Epithelial cell of proximal tubule (primary cell): ENCODE measurements at places on chromosomes 3 and 15. TPM values are rescaled to one million over a fixed set of nuclear protein-coding genes. Genes with fewer than 3 reads are reported as not detected.

GRCh38 chr3:12316729-12317351, 28.0 kb downstream of the PPARG start:
- DNase-seq, result no peak

- no peak for DNase-seq
These were observed 9.6 kb upstream of the IRAK2 start for GRCh38 chr3:10155123-10155472.

Gene XCR1
- total RNA-seq, result not detected in 2 replicates

- DNase-seq, result peak; percentile 99
These were observed 35.4 kb downstream of the LIPC start for GRCh38 chr15:58467121-58467721.

Gene POLQ
- 6.9 and 9.2 TPM in 2 replicates for total RNA-seq

Gene CIDEC
- not detected in 2 replicates for total RNA-seq

DNA sequence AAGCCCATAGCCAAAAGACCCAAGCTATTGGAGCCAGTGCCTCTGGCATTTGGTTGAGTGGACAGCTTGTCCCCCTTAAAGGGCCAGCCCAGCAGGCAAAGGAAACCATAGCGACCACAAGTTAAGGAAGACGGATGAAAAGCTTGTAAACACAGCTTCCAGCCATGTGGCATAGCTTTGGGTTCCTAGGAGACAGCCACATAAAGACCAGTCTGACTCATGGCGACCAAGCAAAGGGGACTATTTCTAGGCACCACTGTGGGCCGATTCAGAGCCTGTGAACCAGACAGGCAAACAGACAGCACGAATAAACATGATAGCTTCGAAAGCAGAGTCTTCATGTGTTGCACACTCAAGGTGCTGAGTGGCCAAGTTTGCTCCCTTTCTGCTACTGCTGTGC, 30.5 kb upstream of the SRGAP3 start:
- DNase-seq, result no peak

GRCh38 chr15:95326431-95327182, 1003.9 kb upstream of the NR2F2 start:
- no peak for DNase-seq

Gene GHSR
- total RNA-seq, result not detected in 2 replicates

Gene RBM6
- 24.0 and 36.6 TPM in 2 replicates for total RNA-seq

DNA sequence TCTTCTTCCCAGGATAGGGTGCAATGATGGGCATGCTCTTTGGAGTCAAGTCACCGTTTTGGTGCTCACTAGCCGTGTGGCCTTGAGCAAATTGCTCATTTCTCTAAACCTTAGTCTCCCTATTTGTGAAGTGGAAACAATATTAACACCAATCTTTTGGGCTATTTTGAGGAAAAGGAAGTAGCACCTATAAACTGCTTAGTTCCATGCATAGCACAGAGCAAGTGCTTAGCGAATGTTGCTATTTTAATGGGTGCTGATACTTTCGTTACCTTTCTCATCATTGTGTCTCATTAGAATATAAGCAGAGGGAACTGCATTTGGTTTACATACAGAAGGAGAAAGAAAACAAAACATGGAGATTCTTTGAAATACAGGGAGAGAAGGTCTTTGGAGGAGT, 66.1 kb downstream of the BOC start:
- DNase-seq, result no peak

DNA sequence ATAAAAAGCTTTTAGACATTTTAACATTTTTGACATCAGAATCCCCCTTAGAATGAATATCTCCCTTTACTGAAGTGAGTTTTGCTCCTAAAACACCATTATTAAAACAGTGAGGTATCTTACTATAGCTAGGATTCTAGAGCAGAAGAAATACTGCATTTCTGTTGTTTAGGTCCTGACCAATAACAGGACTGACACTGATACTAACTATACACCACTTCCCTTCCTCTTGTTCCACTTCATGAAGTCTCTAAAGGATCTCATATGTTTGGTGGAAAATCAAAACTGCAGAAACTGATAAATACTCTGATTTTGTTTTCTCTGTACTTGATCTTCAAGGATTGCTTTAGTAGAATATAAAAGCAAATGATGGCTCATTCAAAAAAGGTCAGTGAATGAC, 230.7 kb downstream of the SUCLG2 start:
- no peak for DNase-seq

Gene NOX5
- total RNA-seq, result under 0.01 and 0.06 TPM in 2 replicates

GRCh38 chr3:149013726-149014125, 22.4 kb downstream of the GYG1 start:
- DNase-seq, result no peak

GRCh38 chr15:58233341-58233740, 95.2 kb downstream of the AQP9 start:
- no peak for DNase-seq

- no peak for DNase-seq
These were observed 3.0 kb downstream of the ADAMTS9 start for GRCh38 chr3:64684715-64685261.

GRCh38 chr15:46278486-46279090, 643.8 kb downstream of the SQOR start:
- DNase-seq, result no peak

DNA sequence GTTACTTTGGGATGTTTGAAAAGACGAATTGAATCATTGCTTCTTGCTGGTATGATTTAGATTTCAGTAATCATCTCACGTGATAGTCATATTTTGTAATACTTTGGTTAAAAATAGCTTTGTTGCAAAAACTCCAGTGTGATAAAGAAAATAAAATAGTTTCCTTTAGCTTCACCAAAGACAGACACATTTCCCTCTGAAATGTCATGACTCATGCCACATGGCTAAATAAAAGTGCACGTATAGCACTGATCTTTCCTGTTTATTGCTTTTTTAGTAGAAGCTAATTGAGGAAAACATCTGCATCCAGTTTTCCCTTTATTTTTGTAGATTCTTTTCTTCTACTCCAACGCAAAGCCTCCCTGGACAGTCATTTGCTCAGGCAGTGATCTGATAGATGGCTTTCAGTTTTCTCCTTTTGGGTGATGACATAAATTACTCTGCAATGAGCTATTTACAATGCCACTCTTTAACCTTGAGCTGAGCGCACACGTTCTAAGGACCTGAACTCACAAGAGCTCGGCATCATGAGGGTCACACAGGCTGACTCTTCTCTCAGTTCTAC, 84.9 kb downstream of the ARNT2 start:
- no peak for DNase-seq

GRCh38 chr3:30607032-30607833, 832 bp downstream of the TGFBR2 start:
- no peak for DNase-seq

- no peak for DNase-seq
These were observed 11.2 kb downstream of the ATP8B4 start for GRCh38 chr15:50107591-50108408.

GRCh38 chr15:42171122-42171521, 14.7 kb upstream of the PLA2G4F start:
- DNase-seq, result no peak

DNA sequence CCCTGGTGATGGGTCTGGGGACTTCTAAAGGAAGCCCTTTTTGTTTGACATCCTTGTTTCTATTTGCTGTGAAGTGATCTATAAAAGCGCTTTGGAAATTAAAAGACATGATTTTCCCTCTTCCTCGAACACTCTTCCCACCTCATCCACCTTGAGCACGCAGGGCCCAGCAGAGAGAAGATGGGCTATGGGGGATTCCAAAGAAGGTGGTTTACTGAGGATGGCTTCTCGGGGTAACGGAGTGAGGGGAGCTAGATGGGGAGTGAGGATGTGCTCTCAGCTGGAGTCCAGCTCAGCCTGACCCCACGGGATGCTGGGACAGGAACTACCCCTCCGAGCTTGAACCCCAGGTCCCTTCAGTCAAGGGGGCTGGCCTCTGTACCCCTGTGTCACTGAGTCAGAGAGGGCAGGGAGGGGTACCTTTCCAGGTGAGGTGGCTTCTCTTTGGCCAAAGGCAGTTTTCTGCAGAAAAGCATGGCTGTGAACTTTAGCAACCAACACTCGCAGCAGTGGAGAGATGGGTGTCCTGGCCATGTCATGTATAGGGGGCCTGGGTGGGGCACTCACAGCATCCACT, 180.7 kb upstream of the SMAD3 start:
- DNase-seq, result no peak

DNA sequence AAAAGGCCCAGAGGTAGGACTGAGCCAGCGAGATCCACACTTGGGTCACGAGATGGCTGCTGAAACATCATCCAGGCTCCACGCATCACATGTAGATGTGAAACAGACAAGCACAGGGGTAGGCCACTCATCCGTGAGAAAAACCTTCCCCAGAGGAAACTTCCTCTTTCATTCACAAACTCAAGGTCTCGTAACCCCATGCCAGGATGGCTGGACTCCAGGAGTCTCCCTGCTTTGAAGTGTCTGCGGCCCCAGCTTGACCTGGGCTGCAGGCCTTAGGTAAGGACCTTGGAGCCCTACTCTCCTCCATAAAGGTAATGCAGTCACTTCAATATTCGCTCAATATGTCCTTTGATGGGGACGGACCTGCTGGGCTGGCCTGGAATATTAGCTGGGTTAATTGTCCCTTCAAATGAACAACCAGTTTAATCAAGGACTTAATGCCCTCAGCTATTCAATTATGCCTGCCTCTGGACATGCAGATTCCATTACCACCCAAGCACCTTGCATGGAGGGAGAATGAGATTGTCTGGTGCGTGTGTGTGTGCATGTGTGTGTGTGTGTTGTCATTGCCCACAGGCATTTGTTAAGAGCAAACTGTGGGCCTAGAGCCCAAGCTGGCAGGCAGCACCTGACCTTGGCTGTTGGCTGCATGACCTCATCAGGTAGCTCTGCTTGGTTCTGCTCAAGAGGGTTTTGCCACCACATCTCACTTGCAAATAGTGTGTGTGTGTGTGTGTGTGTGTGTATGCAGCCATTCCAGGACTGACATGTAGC, 186.9 kb upstream of the TLE3 start:
- DNase-seq, result peak; percentile 70

DNA sequence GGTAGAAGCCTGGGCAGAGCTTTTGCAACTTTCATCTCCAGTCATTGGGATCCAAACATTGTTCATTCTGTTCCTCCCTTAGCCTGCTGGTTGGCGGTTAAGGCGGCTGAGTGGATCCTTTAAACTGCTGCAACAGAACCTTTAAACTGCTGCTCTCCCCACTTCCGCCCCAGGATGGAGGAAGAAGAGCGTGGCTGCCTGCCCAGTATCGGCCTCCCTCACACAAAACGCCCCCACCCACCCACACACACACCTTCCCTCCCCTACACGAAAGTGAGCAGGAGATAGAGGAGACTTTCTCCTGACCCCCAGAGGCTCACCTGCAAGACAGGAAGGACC, 460 bp upstream of the ZMAT3 start:
- DNase-seq, result no peak

DNA sequence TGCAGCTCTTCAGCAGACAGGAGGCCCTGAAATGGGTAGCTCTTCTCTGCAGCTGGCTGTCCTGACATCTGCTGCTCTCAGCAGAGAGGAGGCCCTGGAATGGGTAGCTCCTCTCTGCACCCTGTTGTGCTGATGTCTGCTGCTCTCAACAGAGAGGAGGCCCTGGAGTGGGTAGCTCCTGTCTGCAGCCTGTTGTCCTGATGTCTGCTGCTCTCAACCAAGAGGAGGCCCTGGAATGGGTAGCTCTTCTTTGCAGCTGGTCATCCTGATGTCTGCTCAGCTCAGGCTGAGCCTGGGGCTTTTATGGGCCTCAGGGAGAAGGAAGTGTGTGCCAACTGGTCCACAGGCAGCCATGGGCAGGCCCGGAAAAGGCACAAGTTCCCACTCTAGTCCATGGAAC, 66.6 kb downstream of the PIK3CB start:
- no peak for DNase-seq

DNA sequence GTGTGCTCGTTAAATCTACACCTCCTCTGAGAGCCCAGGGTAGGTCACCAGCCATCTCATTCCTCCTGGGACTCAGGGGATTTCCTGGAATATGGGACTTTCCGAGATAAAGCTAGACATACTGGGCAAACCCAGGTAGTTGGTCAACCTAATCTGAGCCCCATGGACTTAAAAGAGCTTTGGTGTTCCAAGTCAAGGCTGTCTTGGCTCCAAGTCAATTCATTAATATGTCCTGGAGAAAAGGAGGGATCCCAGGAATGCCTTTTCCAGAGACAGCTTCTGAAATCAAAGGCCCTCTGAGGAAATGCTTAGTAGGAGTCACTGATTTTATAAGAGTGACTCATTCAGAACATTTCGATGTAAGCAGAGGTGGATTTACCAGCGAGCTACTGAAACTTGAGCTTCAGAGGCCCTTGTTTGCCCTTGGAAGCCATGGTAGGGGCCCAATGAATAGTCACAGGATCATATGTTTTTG, 137.3 kb upstream of the UBE2E1 start:
- peak; percentile 96 for DNase-seq

- DNase-seq, result no peak
These were observed 10.4 kb downstream of the TNK2 start for GRCh38 chr3:195897853-195898415.

Gene ST3GAL6
- 1.8 and 3.9 TPM in 2 replicates for total RNA-seq

DNA sequence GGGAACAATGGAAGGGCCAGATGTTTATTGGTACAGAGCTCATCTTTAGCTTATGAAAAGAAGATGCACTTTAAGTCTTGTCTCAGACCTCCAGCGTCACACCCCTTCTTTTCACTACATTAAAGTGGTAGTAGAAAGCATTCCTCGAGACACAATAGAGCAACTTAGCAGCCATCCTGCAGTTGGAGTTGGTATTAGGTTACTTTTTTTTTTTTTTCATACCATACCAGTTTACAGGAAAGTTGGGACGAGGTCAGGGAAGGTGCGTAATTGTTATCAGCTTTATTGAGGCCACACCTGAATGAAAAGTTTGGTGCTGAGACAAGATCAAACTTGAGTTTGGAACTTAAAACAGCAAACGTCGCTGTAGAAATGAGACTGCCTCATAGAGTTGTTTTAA, 203.8 kb downstream of the SOX2 start:
- DNase-seq, result no peak

- DNase-seq, result no peak
These were observed 920.9 kb downstream of the TUSC7 start for GRCh38 chr3:117630469-117630868.

GRCh38 chr3:181534781-181535221, 176.9 kb upstream of the SOX2 start:
- DNase-seq, result no peak

- no peak for DNase-seq
These were observed 10.8 kb downstream of the TIPARP start for GRCh38 chr3:156685198-156685597.

DNA sequence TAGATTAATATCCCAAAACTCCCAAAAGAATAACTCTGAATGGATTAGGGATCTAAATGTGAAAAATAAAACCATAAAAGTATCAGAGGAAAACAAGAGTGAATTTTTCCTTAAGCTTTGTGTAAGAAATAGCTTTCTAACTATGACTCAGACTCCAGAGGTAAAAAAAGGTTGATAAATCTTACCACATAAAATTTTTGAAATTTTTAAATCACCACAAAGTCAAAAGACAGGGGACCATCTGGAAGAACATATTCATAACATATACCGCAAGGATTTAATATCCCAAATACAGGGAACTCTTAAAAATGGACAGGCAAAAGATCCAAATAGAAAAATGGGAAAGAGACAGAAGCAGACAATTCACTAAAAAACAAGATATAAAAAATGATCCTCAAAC, 145.0 kb downstream of the ARNT2 start:
- no peak for DNase-seq

- DNase-seq, result no peak
These were observed 66.7 kb upstream of the TNIK start for GRCh38 chr3:171526869-171527268.

Gene MAGEL2
- total RNA-seq, result 0.07 and 0.23 TPM in 2 replicates

Gene ATP13A4
- not detected in 2 replicates for total RNA-seq

Gene GOLGA8M
- total RNA-seq, result 0.06 TPM in 1 of 2 replicates, not detected in the other
